ENCODE measurements at places on chromosomes 3 and 15. TPM values are rescaled to one million over a fixed set of nuclear protein-coding genes. Genes with fewer than 3 reads are reported as not detected.

DNA sequence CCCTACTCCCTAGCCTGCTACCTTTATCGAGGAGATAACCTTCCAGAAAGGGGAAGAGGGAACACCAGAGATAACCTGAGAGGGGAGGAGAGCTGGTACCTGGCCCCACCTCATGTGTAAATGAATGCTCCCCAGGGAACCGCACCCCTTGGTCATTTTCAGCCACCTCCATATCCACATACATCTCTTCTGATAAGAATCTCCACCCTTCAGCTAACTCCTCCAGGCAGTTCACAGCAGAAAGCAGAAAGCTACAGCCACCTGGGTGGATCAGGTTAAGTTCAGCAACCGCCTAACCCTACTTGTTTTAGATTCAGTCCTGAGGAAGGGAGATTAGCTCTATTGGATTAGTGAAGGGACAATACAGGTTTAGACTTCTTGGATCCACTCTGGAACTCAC lies 38.0 kb upstream of the TIMP4 start:
- DNase-seq = no peak

DNA sequence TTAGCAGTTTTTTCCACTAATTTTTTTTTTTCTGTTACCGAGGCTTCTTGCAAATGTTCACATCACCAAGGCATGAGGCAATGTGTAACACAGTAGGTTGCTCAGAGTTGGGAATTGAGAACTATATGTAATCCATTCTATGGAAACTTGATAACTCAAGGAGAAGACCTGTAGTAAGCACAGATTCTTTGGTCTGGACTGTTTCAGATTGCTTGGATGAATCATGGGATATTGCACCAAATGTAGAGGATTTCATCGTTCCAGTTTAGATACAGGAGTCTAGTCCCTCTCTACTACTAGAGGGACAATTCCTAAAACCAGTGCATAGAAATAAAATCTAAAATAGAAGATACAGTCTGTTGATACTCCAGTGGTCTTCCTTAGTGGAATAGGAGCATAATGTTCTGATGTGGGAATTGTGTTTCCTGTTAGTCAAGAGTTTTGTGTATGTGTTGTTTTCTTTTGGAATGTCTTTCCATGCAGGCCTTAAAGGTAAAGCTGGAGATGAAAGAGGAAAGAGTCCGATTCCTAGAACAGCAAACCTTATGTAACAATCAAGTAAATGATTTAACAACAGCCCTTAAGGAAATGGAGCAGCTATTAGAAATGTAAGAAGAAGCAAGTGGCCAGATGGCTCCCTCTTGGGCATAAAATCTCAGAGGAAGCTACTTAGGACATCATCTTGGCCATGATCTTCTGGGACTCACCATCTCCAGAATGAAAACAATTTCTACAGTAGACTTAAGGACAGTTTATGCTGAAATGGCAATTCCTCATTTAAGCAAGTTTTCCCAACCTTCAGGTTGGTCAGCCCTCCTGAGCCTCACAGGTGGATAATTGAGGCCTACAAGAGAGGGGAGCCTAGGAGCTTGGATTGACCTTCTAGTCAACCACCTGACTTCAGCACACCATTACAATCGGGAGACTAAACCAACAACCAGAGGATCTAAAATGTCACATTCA lies 10.7 kb downstream of the KNSTRN start:
- no peak for DNase-seq

- DNase-seq = no peak
Observed at GRCh38 chr15:63488398-63488960, 15.9 kb upstream of the USP3 start.

- DNase-seq = no peak
Observed at GRCh38 chr3:186067360-186068242, 41.3 kb downstream of the ETV5 start.

GRCh38 chr3:185120126-185120525 lies 32.7 kb downstream of the C3orf70 start:
- no peak for DNase-seq

The SLC12A1 gene
- not detected for polyA plus RNA-seq

DNA sequence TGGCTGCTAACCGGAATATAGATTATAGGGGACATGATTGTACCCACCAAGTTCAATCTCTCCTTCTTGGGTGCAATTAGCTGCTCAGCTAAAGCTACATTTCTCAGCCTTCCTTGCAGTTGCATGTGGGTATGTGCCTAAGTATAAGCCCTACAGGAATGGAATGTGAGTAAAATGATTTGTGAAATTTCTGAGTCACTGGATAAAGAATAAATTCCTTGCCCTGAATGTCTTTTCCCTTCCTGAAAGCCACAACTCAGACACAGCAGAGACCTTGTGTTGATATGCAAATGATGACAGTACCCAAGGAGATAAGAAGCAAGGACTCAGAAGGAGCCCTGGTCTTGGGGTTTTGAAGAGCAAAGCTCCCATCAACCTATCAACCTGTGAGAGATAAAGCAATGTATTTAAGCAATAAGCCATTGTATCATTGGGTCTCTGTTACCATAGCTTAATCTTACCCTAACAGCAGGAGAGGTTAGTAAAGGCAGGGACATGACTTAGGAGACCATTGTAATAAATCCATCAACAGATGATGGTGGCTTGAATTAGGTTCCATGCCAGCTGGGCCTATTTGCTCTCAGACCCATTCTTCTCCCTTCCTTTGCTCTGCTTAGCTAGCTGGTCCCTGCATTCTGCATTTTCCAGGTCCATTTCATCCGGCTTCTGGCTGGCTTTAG lies 25.6 kb upstream of the ZNF280D start:
- no peak for DNase-seq

DNA sequence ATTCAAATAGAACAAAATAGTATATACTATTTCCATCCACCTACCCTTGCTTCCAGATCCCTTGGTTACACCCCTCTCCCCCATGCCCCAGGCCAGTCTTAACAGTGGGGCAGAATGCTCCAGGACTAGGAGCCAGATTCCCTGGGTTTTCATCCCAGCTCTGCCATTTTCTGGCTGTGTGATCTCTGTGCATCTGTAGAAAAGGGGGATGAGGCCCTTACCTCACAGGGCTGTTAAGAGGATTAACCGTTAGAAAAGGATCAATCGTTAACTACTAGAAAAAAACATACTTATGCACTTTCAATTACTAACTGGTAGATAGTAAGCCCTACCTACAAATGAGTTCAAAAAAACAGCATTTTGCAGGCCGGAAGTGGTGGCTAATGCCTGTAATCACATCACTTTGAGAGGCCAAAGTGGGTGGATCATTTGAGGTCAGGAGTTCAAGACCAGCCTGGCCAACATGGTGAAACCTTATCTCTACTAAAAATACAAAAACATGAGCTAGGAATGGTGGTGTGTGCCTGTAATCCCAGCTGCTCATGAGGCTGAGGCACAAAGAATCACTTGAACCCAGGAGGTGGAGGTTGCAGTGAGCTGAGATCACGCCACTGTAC lies 11.7 kb downstream of the EBLN2 start:
- DNase-seq = no peak

- peak; percentile 43 for DNase-seq
Observed at GRCh38 chr3:41224120-41224806, 25.0 kb downstream of the CTNNB1 start.

DNA sequence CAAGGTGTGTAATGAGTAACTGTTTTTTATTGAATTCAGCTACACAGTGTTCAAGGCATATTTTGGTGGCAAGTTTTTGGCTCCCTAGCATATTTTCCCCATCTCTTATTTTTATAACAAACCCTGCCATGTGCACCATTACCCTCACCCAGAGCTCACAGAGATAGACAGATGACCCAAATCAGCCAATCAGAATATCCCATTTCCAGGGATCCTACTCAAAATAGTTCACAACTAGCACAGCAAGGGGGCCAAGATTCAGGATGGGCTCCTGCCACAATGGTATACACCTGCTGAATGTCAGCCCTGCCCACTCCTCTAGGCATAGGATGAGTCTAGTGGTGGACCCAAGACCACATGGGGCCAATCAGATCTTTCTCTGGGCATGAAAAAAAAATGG lies 78.8 kb upstream of the SETMAR start:
- DNase-seq = no peak

The PLA1A gene
- polyA plus RNA-seq = not detected

The STAB1 gene
- not detected for polyA plus RNA-seq

DNA sequence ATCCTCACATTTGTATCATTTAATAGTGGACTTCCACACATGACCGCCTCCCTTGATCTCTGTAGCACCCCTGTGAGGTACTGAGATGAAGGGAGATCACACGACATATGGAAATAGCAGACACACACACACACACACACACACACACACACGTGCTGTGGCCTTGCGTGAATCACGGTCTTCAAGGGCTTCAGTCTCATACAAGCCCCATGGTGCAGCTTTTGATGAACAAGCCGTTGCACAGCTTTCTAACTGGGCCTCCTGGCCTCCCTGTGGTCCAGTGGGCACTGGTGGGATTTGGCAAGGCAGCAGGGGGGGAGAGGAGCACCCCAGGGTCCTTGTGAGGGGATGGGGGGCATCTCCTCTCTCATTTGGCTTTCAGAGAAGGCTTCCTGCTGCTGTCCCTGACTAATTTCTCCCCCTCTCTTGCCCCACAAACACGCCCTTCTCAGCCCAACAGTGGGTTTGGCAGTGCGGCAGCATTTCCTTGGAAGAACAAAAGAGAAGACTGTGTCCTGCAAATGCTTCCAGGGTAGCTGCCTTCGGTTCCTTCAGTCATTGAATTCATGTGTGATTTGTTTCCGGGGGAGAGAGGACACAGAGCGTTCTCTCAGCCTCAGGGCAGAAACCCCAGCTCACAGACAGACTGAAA lies 98.7 kb downstream of the SMAD6 start:
- DNase-seq = no peak

GRCh38 chr3:188169830-188170455 lies 16.0 kb downstream of the LPP start:
- DNase-seq = no peak

- no peak for DNase-seq
Observed at GRCh38 chr3:87084868-87085267, 93.9 kb upstream of the VGLL3 start.

DNA sequence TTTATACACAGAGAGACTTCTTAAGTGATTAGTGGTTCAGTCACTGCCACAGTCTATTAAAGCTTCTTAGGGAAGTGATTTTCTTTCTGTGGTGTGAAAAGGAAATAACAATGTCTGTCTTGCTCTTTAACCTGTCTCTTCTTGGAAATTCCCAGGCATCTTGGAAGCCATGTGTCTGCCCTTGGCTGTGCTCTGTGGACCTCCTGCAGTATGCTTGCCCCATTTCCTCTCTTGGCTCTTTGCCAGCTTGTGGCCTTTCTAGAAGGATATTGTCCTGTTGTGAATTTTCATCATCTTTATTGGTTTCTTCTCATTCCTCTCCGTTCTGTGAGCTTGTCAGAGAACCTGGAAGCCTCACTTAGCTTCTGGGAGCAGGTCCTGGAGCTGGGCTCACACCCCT lies 338.4 kb upstream of the C2CD4B start:
- DNase-seq = no peak

The HHLA2 gene
- polyA plus RNA-seq = not detected

The CATSPER2 gene
- 0.87 TPM for polyA plus RNA-seq

GRCh38 chr3:54337846-54338245 lies 215.5 kb downstream of the CACNA2D3 start:
- no peak for DNase-seq

The ZNF148 gene
- polyA plus RNA-seq = 43.5 TPM

The P3H2 gene
- polyA plus RNA-seq = 32.6 TPM

DNA sequence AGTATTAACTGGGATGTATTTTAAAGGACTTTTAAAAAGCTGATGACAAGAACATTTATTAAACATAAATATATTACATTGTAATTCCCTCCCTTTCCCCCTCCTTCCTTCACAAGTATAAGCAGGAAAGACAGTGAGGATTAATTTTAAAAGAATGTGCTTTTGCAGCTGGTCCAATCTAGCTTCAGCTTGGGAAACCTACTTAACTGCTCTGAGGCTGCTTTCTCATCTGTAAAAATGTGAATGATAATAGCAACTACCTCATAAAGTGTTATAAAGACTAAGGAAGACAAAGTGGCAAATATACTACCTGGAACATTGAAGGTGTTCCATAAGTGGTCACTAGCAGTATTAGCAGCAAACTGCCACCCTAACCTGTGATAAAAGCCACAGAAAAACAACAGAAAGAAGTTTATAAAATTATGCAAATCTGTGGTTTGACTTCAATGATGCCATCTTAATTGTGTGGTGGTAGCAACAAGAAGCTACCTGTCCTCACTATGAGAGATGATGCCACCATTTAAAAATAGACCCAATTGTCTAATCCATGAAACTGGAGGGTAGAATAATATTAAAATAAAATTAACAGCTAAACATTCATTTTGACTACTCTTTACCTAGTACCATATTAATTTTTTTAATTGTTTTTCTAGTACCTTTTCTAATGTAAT lies 20.0 kb downstream of the DHX36 start:
- no peak for DNase-seq

GRCh38 chr15:51718219-51718618 lies 19.2 kb downstream of the LYSMD2 start:
- no peak for DNase-seq

GRCh38 chr15:32690941-32691688 lies 26.7 kb upstream of the GREM1 start:
- no peak for DNase-seq

DNA sequence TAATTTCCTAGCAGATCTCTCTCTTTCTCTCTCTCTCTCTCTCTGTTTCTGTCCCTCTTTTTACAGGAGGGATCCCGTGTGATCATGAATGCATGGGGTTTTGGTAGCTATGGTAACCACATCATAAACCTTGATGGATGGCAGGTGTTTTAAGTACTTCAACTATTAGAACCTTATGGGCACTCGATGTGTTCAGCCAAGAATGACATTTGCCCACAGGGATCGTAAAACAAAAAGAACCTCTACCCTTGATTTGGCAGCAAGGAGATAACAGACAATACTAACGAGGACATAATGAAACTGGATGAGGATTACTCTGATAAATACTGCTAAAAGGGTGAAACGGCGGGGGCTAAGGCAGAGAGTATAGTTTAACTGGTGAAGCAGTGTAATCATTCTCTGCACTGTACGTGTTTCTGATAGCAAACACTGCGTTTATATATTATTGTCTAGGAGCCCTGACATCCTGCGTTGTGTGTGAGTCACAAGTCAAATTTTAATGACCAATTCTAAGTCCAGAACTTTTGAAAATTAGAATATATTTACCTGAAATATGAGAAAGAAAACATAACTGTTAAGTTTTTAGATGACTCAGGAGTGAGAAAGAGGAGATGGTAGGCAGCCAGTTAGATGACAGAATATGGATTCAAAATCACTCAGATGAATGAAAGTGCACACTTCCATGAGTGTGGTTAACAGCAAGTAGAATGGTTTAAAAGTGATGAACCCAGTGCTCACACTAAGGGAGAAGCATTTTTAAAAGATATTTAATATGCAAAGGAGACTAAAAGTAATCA lies 80.3 kb downstream of the OTOL1 start:
- no peak for DNase-seq

DNA sequence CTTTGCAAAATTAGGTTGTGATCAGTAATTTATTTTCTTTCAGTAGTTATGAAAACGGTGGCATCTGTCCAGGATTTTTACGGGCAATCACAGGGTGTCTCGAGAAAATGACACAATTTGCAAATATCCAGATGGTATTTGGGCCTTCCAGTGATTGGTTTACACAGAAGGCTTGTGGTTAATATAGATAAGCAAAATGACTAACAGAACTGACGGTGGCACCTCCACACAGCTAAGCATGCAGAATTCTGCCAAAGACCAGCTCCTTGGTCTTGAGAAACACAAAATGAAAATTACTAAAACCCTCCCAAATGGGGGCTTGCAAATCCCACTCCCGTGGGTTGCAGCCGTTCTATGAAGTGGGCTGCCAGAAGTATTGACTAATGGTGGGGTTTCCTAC lies 5.5 kb downstream of the ARHGEF3 start:
- DNase-seq = no peak

GRCh38 chr15:101353240-101353639 lies 58.2 kb upstream of the SNRPA1 start:
- DNase-seq = no peak
